ENCODE measurements at places on chromosomes 3 and 15.

DNA sequence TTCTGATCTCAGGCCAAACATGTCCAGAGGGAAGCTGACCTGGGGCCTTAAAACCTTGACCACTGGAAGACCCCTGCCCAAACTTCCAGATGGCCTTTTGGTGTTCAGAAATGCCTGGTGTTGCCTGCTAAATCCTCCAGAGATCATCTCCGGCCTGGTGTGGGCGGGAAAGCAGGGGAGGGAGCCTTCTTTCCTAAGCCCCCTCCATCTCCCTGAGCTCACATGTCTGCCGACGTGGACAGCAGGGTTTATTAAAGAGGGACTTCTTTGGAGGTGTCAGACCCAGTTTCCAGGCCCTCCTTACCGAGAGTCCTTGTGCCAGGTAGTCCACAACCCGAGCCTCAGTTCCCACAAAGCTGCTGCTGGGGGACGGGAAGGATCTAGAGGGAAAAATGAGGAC is 55.9 kb upstream of the SLC6A1 start:
- DNase-seq = no peak

GRCh38 chr15:39823634-39824033 is 41.0 kb upstream of the FSIP1 start:
- DNase-seq = no peak

DNA sequence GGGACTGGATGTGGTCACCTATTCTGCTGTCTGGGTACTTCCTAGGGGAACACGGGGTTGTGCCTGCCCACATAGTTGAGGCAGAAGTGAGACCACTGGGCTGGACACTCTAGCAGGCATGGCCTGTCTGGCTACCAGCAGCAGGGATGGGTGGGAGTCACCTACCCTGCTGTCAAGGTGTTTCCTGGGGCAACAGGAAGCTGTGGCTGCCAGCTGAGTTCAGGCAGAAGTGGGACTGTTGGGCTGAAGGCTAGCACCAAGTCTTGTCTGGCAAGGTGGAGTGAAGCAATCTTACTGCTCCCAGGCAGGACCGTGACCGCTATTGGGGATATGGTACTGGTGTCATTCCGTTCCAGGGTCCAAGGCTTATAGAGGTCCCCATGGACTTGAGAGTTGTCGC is 20.3 kb upstream of the ZDHHC23 start:
- no peak for DNase-seq

DNA sequence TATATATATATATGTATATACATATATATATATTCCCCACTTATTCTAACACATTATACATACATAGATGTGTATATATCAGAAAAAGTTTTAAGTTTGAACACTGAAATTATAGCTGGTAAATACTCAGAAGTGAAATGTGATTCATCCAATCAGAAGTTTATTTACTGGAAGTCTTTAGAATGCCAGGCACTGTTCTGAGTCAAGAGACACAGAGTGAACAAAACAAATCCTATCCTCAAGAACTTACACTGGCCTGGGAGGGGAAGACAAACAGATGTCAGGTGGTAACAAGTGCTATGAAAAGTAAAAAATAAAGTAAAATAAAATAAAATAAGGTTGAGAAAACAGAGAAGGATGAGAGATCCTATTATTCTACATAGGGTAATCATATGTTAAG is 13.4 kb downstream of the DHX36 start:
- no peak for DNase-seq

DNA sequence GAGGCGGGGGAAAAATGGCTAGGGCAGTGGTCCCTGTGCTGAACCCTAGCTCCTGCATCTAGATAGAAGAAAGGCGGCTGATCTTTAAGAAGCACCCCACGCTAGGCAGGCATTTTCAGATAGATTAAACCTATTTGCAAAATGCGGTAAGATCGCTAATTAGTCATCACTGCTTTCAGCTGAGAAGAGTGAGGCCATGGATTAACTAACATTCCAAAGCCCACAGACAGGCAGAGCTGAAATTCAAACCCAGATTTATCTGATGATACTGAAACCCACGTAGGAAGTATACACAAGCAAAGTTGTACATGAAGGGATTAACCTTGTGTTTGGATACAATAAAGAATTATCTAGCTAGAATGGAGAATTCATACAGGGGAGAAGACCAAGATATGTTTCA is 4.8 kb downstream of the ADPGK start:
- no peak for DNase-seq

DNA sequence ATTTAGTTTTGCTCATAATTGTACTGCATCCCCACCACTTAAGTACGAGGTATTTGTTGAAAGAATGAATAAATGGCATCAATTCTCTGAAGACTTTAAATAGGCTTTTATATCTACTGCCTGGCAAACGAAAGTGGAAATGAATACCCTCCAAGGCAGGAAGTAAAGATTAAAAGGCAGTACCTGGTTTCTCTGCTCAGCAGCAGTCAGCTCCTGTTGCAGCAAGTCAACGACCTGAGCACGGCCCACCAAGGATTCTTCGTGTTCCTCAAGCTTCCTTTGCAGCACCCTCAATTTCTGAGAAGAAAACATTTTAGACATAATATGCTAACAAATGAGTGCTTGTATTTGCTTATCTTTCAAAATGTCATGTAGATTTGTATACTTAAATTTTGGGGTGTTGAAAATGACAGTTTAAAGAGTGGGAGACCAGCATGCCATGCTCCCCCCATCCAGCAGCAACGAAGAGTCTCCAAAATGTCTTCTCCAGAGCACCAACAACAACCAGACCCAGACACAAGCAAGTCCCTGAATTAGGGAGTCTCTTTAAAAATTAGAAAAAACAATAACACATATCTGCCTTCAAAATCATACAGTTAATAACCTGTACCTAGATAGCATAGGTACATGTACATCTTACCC is 31.2 kb downstream of the GOLGB1 start:
- DNase-seq = no peak

- no peak for DNase-seq
Observed at GRCh38 chr3:17298038-17298437, 413.3 kb downstream of the PLCL2 start.

GRCh38 chr3:20326541-20326940 is 140.5 kb upstream of the SGO1 start:
- DNase-seq = no peak

- no peak for DNase-seq
Observed at GRCh38 chr15:50140983-50141382, 21.9 kb upstream of the ATP8B4 start.

DNA sequence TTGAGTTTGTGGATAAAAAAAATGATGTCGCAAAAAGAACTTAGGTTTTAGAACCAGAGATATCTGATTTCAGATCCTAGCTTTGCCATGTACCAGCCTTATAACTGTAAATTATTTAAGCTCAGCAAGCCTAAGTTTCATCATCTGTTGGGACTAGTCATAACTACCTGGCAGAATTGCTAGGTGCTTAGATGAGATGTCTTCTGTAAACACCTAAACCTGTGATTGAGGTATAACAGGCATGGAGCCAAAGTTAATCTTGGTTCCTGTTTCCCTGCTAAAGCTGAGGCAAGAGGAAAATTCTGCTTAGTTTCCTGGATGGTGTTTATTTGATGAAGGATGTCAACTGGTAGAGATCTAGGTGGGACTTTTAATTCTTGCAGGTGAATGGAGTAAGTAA is 331.3 kb upstream of the RBMS3 start:
- DNase-seq = no peak

GRCh38 chr3:87375231-87375682 is 98.9 kb upstream of the POU1F1 start:
- no peak for DNase-seq

GRCh38 chr15:84818261-84819131 is 1.3 kb downstream of the ALPK3 start:
- no peak for DNase-seq

DNA sequence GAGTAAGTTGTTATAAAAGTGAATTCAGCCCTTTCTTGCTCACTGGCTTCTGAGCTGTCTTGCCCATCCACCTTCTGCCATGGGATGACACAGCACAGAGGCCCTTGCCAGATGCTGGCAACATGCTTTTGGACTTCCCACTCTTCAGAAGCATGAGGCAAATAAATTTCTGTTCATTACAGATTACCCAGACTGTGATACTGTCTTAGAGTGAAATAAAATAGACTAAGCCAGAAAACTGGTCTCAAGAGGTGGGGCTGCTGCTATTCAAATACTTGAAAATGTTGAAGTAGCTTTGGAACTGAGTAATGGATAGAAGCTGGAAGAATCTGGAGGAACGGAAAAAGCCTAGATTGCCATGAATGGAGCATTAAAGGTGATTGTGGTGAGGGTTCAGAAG is 170.4 kb downstream of the ZMAT3 start:
- DNase-seq = no peak

DNA sequence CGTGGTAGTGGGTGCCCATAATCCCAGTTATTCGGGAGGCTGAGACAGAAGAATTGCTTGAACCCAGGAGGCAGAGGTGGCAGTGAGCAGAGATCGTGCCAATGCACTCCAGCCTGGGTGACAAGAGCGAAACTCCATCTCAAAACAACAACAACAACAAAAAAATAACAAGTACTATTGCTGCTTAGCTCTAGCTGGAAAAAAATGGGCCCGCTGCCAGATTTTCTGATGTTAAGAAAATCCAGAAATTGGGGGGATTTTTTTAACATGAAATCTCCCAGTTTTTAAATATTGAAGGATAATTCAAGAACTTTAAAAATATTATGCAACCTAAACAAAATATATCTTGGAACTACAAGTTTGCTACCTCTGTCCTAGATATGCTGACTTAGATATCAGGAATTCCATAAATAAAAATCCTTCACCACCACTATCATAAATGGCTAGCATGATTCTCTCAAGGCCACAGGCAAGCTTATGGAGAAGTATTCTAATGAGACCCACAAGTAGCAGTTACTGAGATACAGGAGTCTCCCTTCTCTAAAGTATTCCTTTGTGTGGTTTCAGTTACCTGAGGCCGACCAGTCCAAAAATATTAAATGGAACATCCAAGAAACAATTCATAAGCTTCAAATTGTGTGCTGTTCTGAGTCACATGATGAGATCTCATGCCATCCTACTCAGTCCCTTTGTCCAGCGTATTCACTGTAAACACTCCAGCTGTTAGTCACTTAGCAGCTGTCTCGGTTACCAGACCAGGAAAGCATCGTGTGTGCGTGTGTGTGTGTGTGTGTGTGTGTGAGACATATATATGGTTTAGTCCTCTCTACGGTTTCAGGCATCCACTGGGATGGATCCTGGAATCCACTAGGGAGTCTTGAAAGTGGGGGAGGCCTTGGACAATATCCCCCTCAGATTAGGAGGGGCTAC is 277.2 kb downstream of the TBL1XR1 start:
- peak; percentile 66 for DNase-seq

- no peak for DNase-seq
Observed at GRCh38 chr3:151228666-151229040, 25.6 kb upstream of the GPR171 start.

DNA sequence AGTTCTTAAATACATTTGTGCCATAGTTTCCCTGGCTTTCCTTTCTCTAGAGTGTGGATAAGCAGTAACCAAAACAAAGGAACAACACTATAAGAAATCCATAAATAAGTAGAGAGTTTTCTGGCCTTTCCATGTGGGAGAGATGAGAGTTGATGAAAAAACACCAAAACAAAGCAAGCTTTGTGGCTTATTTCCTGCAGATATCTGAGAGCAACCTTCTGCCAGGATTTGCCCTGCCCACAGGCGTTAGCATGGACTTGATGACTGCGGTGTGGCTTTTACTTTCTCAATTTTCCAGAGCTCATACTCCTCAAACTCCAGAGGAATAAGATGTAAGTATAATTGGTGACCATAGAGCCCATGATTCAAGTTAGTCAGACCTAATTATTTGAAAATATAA is 194.9 kb downstream of the RAP2B start:
- DNase-seq = no peak

GRCh38 chr3:193945143-193945542 is 190.8 kb upstream of the HES1 start:
- no peak for DNase-seq

GRCh38 chr15:41940441-41940857 is 31.9 kb downstream of the EHD4 start:
- DNase-seq = no peak

GRCh38 chr3:171157286-171157685 is 130.8 kb upstream of the SLC2A2 start:
- DNase-seq = no peak

DNA sequence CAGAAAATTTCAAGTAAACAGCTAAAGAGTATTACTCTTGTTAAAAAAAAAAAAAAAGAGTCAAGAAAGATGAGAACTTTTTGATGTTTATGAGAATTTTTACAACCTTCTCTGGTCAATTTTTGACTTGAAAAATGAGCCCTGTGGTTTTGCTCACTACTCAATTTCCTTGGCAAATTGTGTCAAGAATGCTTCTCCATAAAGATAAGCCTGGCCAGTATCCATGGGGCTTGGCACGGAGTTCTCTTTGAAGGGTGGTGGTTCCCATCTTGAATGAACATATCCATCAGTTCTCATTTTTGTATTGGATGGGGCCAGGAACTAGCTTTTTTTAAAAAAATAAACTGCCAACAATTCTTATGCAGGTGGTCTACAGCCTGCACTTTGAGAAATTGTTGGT is 179.9 kb downstream of the RYR3 start:
- DNase-seq = no peak

GRCh38 chr3:135981701-135982403 is 16.3 kb downstream of the PPP2R3A start:
- no peak for DNase-seq

GRCh38 chr3:29486096-29486495 is 205.2 kb downstream of the RBMS3 start:
- DNase-seq = peak; percentile 15

DNA sequence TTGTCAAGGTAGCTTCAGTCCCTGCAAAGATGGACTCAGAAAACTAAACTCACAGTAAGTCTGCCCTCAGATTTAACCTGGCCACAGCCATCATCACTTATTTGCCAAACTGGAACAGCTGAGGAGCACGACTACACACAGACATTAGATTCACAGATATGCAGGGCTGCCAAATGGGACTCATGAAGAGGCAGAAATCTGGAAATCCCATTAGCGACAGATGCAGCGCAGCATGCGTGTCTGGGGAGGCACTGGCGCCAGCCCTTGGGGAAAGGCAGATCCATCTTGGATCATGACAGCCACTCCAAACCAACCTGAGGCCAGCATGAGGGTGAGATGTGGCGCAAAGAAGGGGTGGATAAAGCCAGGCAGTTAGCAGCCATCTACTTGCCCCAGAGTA is 160.7 kb upstream of the TSC22D2 start:
- no peak for DNase-seq

GRCh38 chr15:25695875-25696760 is 167.0 kb downstream of the ATP10A start:
- DNase-seq = no peak

GRCh38 chr3:163056874-163057497 is 1560.4 kb downstream of the OTOL1 start:
- DNase-seq = peak; percentile 2

GRCh38 chr3:43764471-43764870 is 73.7 kb downstream of the ABHD5 start:
- no peak for DNase-seq
